ENCODE measurements at places on chromosomes 13 and 19. TPM values are rescaled to one million over a fixed set of nuclear protein-coding genes. Genes with fewer than 3 reads are reported as not detected.

Gene LRRC63
- 0.28 TPM for polyA plus RNA-seq

Gene ZNF726
- polyA plus RNA-seq: 14.2 TPM

Gene CUL4A
- 97.4 TPM for polyA plus RNA-seq

Gene MARK4
- 42.7 TPM for polyA plus RNA-seq

Gene ZNF283
- 27.7 TPM for polyA plus RNA-seq

Gene FAM32A
- polyA plus RNA-seq: 109 TPM

Gene LGALS7B
- 2.2 TPM for polyA plus RNA-seq

Gene FGF21
- not detected for polyA plus RNA-seq

Gene LILRB4
- polyA plus RNA-seq: 1.3 TPM

Gene KLK12
- not detected for polyA plus RNA-seq

Gene MEDAG
- 1.0 TPM for polyA plus RNA-seq
